ENCODE measurements at places on chromosomes 11 and 22.

DNA sequence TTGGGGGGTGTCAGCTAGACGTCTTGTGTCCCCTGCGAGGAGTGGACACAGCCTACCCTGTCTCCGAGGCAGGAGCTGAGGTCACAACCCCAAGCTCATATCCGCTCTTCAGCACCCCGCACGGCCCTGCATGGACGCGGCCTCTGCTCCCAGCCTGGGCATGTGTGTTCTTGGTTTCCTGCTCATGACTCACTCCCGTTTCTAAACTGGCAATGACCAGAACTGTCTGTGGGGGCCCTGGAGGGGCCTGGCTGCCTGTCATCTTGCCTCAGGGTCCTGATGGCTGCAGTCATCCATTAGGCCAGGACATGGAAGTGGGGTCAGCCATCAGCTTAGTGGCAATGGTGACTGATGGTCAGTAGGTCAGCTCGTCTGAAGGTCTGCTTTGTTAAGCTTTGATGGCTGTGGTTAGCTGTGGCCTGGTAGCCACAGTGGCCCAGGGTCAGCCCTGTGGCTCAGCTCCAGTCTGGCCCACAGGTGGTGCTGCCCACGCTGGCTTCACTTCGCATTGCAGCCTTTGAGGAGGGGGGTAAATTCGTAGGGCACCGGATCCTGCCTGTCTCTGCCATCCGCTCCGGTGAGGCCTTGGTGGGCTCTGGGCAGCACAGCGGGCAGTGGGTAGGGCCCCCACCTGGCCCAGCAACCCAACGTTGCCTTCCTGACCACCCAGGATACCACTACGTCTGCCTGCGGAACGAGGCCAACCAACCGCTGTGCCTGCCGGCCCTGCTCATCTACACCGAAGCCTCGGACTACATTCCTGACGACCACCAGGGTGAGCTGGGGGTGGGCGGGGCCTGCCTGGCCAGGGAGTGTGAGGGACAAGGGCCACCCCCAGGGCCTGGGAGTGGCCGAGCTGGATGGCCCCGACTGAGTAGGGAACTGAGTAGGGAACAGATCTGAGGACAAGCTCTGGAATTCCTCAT, 12.0 kb downstream of the PLCB3 start:
- DNase-seq = no peak

GRCh38 chr11:134069426-134070341, 812 bp downstream of the JAM3 start:
- DNase-seq = no peak

- DNase-seq = no peak
Observed at GRCh38 chr11:12871788-12872321, 137.3 kb upstream of the RASSF10 start.

DNA sequence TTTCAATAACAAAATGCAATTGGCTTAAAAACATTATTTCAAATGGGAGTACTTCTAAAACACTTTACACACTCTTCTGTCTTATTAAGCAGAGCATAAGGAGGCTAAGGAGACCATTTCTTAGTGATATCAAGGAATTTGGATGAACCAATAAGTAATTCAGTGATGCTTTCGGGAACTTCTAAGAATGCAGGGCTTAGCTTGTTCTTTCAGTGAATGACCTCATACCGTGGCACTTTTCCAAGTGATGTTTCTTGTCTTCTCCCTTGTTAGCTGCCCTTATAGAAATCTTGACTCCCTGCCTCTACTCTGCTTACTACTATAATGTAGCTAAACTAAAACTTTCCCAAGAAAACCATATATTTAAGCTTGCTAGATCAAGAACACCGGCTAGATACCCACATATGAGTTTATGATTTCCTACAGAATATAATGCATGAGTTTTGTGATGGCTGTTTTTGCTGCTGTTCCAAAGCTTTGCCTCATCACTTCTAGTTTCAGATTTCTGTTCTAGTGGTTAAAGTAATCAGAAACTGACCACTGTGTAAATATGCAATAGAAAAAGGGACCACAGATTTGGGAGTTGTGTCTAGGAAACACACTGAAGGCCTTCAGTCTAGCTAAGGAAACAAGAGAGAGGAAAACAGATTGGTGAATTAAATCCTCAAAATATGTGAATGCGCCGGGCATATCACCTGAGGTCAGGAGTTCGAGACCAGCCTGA, 37.5 kb upstream of the STK33 start:
- DNase-seq = no peak

- no peak for DNase-seq
Observed at GRCh38 chr22:36505998-36506635, 723 bp downstream of the FOXRED2 start.

DNA sequence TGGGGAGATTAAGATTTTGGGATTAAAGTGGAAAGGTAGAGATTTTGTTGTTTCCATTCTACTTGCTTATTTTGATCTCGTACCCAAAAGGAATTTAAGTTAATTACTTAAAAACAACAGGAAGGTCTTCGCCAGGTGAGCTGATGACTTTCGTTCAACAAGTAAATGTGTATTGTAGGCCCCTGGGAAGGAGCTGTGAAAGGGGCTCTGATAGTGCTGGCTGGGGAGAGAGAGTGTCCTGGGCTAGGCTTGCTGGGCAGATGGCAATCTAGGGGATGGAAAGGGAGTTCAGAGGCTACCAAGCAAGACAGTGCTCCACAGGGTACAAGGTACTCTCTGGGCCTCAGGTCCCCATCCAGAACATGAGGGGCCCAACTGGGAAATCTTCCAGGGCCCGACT, 189.4 kb downstream of the CEP164 start:
- DNase-seq = no peak

- DNase-seq = no peak
Observed at GRCh38 chr22:34934261-34934660, 131.7 kb upstream of the ISX start.

GRCh38 chr11:34501949-34502348, 11.6 kb downstream of the ELF5 start:
- DNase-seq = no peak

- DNase-seq = no peak
Observed at GRCh38 chr22:36923131-36923788, 9.8 kb downstream of the CSF2RB start.

- DNase-seq = no peak
Observed at GRCh38 chr11:130369141-130369691, 54.5 kb upstream of the ZBTB44 start.

DNA sequence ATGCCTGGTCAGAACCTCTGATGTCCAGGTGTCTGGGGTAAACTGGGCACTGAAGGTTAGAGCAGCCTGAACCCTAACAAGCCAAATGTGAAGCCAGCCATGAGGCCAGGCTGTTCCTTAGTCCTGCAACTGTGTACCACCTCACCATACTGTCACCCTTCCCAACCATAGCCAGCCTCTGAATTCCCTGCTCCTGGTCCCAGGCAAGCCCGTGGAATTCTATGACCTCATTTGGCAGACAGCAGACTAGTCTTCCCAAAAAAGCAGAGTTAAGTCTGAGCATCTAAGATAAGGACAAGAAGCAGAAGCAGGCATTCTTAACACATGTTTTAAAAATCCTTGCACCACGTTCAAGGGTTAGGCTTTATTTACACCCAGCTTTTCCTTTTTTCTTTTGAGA, 134.8 kb downstream of the C11orf58 start:
- DNase-seq = no peak

GRCh38 chr22:43152003-43152356, 621 bp downstream of the TSPO start:
- DNase-seq = no peak

GRCh38 chr22:38136607-38137006, 26.1 kb upstream of the BAIAP2L2 start:
- DNase-seq = no peak

GRCh38 chr11:79973721-79974617, 533.1 kb upstream of the TENM4 start:
- peak; percentile 28 for DNase-seq

DNA sequence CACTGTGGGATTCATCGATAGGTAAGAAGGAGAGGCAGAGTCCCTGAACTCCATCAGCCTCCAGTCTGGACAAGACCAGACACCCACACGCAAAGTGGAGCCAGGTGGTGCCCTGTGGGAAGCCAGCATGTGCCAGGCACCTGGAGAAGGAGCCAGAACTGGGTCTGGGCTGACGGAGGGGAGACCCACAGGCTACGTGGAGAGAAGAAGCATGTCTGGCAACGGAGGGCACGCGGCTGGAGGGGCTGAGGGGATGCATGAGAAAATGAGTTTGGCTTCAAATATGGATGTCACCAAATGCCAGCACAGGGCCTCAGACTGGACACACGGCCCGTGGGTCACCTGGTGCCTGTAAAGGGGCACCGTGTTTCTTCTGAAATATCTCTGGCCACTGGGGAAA, 55.7 kb downstream of the LINC01488 start:
- DNase-seq = no peak

DNA sequence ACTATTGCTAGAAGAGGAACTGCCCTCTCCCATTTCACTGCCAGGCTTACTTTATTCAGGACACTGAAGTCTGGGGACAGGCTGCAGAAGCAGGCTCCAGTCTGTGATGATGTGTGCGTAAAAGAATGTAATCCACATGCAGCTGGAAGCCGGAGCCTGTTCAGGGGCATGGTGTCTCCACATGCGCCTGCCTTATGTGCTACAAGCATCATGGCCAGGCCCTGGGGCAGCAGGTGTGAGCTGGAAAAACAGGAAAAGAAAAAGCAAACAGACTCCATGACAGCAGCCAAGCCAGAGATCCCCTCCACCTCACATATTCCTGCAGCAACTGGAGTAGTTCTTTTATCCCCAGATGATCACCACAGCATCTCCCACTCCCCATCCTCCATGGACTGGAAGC, 33.4 kb downstream of the ARFGAP2 start:
- peak; percentile 23 for DNase-seq

GRCh38 chr22:39026509-39027150, 5.7 kb downstream of the APOBEC3D start:
- no peak for DNase-seq

- peak; percentile 60 for DNase-seq
Observed at GRCh38 chr22:41828516-41828915, 4.4 kb upstream of the SREBF2 start.

- peak; percentile 86 for DNase-seq
Observed at GRCh38 chr22:40651563-40652501, 15.3 kb upstream of the MRTFA start.

- no peak for DNase-seq
Observed at GRCh38 chr22:49182416-49182815, 645.3 kb downstream of the BRD1 start.

- DNase-seq = peak; percentile 42
Observed at GRCh38 chr11:394034-394857, at the start of gene PKP3. Gene PKP3, plus strand, starts transcription at chr11:394209. Its CDS starts 84 bp downstream, at chr11:394293.

GRCh38 chr22:33299245-33299956, 241.2 kb upstream of the SYN3 start:
- no peak for DNase-seq

- DNase-seq = no peak
Observed at GRCh38 chr11:113313601-113314000, 782 bp upstream of the TTC12 start.

- DNase-seq = no peak
Observed at GRCh38 chr22:46844606-46845210, 82.3 kb downstream of the TBC1D22A start.

DNA sequence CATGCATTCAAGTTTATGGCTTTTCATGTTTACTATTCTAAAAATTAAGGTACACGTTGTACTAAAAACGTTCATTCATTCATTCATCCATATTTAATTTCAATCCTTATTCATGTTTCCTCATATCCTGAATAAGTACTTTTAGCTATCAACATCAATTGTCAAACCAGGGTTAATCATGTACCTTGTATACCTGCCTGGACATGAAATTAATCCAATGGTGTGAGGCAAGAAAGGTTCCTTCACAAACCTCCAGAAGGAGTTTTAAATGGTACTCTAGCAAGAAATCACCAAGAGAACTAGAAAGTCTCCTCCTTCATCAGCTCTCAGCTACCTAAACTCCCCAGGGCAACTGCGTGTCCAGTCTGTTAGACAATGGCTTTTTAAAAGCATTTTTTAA, 33.4 kb downstream of the TMEM123 start:
- no peak for DNase-seq

DNA sequence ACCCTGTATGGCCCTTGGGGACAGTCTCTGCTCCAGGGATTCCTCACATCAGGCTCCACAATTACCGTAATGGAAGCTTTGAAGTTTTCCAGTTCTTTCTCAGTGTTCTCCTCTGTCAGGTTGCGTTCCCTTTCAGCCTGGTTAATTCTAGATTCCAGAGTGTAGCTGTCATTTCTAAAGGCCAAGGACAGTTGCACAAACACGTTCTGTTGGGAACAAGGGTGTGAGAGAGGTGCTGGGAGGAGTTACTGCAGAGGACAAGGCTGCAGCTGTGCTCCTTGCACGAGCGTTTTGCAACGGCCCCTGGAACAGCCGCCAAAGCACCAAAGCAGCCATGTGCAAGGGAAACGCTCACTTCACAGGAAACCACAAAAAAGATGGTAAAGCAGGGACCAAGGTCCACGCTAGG, 35.9 kb upstream of the LYVE1 start:
- DNase-seq = no peak

- DNase-seq = no peak
Observed at GRCh38 chr11:8263109-8263768, 439 bp downstream of the LMO1 start.

- DNase-seq = no peak
Observed at GRCh38 chr11:116955548-116955947, 118.1 kb upstream of the APOA1 start.

DNA sequence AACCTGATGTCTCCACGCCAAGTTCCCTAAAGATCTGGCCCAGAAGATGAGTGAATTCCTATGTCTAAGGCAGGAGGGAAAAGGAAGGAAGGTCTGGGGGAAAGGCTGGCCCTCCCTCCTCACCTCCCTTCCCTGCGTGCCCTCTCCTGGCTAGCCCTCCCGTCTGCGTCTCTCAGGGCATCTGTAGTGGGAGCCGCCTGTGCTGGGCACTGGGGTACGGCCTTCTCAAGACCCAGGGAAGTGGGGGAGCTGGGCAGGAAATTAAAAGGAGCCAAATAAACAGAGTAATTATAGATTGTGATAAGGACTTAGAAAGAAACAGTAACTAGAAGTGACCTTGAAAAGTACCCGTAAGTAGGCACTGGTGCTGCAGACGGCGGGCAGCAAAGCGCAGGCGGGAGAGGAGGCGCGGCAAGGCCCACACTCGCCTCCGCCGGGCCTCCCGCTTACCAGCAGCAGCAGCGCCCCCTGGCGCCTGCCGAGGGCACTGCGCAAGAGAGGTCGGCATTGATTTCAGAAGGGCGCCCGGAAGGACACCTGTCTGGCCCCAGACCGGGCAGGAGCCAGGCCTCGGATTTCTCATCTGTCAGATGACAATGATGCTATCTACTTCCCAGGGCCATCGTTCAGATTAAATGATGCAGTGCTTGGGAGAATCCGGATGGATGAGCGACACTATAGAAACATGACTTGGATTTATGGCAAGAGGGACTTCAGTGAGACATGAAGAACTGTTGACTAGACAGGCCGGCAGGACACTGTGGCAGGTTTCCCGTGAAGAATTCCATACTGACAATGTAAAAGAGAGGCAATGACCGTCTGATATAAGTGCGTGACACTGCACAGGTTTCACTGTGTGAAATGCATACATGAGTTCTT, 7.3 kb downstream of the KCNJ1 start:
- peak; percentile 38 for DNase-seq

Measured in NCI-H774 (cell line).